ENCODE measurements at places on chromosomes 11 and 22. TPM values are rescaled to one million over a fixed set of nuclear protein-coding genes. Genes with fewer than 3 reads are reported as not detected.

Gene PATE2
- not detected for total RNA-seq

Gene TPH1
- 0.18 TPM for total RNA-seq

Gene NTM
- total RNA-seq, result not detected

Gene PAAF1
- 34.9 TPM for total RNA-seq

Gene RGL4
- total RNA-seq, result 16.7 TPM

DNA sequence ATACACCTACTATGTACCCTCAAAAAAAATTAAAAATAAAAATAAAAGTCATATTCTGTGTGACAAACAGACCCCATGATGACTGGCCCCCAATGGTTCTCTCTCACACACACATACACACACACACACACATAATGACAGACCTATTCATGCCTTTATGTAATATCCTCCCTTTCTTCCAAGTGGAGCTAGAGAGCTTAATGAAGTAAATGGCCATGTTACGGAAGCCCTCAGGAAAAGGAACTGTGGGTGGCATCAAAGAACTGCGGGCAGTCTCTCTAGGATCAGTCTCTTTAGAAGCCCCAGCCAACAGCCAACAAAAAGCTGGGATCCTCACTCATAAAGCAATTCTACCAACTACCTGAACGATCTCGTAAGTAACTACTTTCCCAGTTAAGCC, 125.5 kb downstream of the SIK3 start:
- DNase-seq, result no peak
- H3K4me1 ChIP-seq, result peaks cover 32% of the 10 kb centered on the region
- no peak overlapping the region for H3K4me3 ChIP-seq
- peaks cover 4% of the 10 kb centered on the region for H3K36me3 ChIP-seq

- H3K27ac ChIP-seq, result no peak overlapping the region
- peaks cover 15% of the 10 kb centered on the region for H3K36me3 ChIP-seq
- H3K27me3 ChIP-seq, result no peaks in the 10 kb centered on the region
Observed at GRCh38 chr22:29635734-29636357, 32.4 kb downstream of the NF2 start.

DNA sequence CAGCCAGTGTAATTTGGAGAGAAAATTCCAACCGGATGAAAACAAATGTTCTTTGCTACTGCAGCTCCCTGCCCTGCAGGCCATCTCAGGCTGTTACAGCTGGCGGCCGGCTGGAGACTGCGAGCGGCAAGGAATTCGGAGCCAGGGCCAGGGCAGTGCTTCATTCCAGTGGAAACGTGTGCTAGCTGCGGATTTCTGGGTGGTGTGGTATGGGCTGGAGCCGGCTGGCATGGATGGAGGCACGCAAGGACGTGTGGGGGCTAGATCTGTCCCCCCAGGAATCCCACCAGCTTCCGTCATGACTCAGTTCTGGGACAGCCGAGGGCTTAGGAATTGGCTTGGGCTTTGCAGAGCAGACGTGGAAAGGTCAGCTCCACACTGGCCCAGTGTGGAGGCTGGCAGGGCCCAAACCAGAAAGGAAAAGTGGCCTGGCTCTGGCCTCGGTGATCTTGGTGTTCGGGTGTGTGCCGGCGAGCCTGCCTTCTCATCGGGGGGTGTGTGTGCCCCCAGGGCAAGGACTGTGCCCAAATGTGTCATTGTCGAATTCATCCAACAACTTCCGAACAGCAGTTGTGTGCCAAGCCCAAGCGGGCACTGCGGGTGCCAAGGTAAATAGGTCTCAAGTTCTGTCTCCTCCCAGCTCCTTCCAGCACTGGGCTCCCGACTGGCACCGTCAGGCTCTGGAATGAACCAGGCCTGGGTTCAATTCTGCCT, 48.1 kb upstream of the SHISAL1 start:
- no peaks in the 10 kb centered on the region for H3K36me3 ChIP-seq
- no peak for DNase-seq
- H3K27ac ChIP-seq, result no peak overlapping the region
- peaks cover 3% of the 10 kb centered on the region for H3K27me3 ChIP-seq
- H3K4me1 ChIP-seq, result no peaks in the 10 kb centered on the region
- H3K4me3 ChIP-seq, result no peak overlapping the region

GRCh38 chr11:18379201-18379600, 15.2 kb upstream of the LDHA start:
- no peaks in the 10 kb centered on the region for H3K36me3 ChIP-seq
- no peak overlapping the region for H3K4me3 ChIP-seq
- H3K4me1 ChIP-seq, result peaks cover 17% of the 10 kb centered on the region
- no peaks in the 10 kb centered on the region for H3K27me3 ChIP-seq

DNA sequence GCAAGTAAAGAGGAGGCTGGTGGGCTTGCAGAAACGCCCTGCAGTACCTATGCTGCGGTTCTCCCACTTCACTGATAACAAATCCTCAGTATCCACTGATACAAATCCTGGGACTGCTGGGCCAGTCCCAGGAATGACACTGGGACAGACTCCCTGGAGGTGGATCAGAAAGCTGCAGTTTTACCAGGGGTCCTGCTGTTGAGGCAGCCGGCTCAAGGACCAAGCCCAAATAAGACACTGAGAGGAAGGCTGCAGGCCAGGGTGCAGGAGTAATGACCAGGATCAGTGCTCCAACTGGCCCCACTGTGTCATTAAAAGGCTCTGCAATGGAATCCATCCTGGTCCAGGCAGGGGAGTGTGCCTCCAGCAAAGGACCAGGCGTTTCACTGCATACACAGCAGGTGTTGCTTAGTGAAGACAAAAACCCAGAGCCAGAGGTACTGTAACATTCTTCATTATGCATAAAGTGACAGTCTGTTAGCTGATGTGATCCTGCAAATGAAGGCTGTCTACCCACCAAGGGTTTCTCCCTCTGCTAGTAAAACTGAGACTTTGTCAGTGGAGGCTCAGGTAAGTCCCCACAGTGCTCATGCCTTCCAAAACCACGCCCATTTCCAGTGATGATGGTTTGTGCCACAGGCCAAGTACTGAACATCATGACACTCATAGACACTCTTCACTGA, 1.4 kb upstream of the C22orf39 start:
- peaks cover 40% of the 10 kb centered on the region for H3K36me3 ChIP-seq
- DNase-seq, result peak; percentile 77
- no peaks in the 10 kb centered on the region for H3K27me3 ChIP-seq
- H3K27ac ChIP-seq, result peak overlapping the region; percentile 92
- peaks cover 33% of the 10 kb centered on the region for H3K4me1 ChIP-seq

GRCh38 chr11:73241300-73241699, 23.2 kb downstream of the P2RY2 start:
- H3K36me3 ChIP-seq, result no peaks in the 10 kb centered on the region
- H3K4me1 ChIP-seq, result no peaks in the 10 kb centered on the region
- H3K27me3 ChIP-seq, result peaks cover 2% of the 10 kb centered on the region
- no peak overlapping the region for H3K27ac ChIP-seq
- DNase-seq, result no peak

DNA sequence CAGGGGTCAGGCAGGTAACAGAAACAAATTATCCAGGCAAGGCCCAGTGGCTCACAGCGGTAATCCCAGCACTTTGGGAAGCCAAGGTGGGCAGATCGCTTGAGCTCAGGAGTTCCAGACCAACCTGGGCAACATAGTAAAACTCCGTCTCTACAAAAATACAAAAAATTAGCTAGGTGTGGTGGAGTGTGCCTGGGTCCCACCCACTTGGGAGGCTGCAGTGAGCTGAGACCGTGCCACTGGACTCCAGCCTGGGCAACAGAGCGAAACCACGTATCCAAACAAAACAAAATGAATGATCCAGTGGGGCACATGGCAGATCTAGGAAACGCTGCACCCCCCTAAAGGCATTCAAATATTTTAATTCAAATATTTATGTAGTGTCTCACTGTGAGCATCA, 9.9 kb downstream of the NUMA1 start:
- peak overlapping the region; percentile 27 for H3K27ac ChIP-seq
- H3K27me3 ChIP-seq, result no peaks in the 10 kb centered on the region
- peaks cover 21% of the 10 kb centered on the region for H3K36me3 ChIP-seq

GRCh38 chr11:125932301-125932700, 13.5 kb upstream of the VSIG10L2 start:
- H3K27me3 ChIP-seq, result peaks cover 5% of the 10 kb centered on the region
- no peak for DNase-seq
- no peak overlapping the region for H3K27ac ChIP-seq
- no peak overlapping the region for H3K4me3 ChIP-seq
- no peaks in the 10 kb centered on the region for H3K36me3 ChIP-seq
- H3K4me1 ChIP-seq, result peaks cover 9% of the 10 kb centered on the region

GRCh38 chr11:90288212-90288821, 65.5 kb upstream of the CHORDC1 start:
- H3K4me3 ChIP-seq, result no peak overlapping the region
- H3K36me3 ChIP-seq, result no peaks in the 10 kb centered on the region
- H3K4me1 ChIP-seq, result no peaks in the 10 kb centered on the region
- DNase-seq, result no peak
- H3K27me3 ChIP-seq, result peaks cover 6% of the 10 kb centered on the region

- no peak overlapping the region for H3K4me3 ChIP-seq
- H3K4me1 ChIP-seq, result no peaks in the 10 kb centered on the region
- DNase-seq, result no peak
- H3K27ac ChIP-seq, result no peak overlapping the region
- peaks cover 1% of the 10 kb centered on the region for H3K36me3 ChIP-seq
- peaks cover 37% of the 10 kb centered on the region for H3K27me3 ChIP-seq
Observed at GRCh38 chr11:92226331-92227229, 2.0 kb downstream of the FAT3 start.

DNA sequence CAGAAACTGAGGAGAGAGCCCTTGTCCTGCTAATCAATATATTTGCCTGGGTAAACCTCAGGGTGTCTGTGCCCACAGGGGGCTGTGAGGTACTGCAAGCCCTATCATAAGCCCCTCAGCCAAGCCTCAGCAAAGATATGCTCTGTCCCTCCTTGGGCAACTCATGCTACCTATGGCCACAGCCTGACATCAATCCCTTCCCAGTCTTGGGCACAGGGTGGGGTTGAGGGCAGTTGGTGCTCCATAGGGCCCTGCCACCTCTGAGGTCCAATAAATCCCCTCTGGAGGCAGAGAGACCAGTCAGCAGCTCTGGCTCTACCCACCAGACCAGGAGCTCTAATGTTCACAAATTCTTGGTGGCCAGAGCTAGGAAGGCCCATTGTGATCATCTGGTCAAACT, 23.8 kb downstream of the TPBGL start:
- H3K27ac ChIP-seq, result peak overlapping the region; percentile 23
- no peak overlapping the region for H3K4me3 ChIP-seq
- no peak for DNase-seq
- peaks cover 41% of the 10 kb centered on the region for H3K4me1 ChIP-seq
- H3K36me3 ChIP-seq, result no peaks in the 10 kb centered on the region

DNA sequence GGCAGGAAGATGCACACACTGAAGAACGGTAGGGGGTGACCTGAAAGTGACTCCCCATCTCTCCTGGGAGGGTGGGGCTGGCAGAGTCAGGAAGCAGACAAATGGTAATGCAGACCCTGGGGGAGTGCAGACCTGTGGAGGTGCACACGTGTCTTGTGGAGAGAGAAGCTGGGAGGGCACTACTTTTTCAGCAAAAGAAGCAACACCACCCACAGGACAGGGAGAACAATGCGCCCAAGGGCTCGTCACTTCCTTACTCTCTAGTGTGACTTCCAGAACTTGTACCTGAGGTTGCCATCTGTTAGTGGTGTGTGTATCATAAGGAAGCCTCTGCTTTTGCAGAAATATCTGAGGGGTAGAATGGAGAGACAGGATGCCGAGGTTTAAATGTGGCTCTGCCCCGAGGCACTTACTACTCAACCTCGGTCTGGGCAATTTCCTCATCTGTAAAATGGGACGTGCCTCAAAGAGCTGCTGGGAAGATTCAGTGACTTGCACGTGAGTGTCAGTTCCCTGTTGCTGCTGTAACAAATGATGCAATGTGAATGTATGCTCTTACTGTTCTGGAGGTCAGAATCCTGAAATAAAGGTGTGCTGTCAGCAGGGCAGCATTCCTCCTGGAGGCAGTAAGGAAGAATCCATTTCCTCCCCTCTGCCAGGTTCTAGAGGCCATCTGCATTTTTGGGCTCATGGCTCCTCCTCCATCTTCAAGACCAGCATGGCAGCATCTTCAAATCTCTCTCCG, 323.4 kb downstream of the SHANK2 start:
- DNase-seq, result no peak
- H3K4me3 ChIP-seq, result no peak overlapping the region
- no peaks in the 10 kb centered on the region for H3K4me1 ChIP-seq
- H3K27ac ChIP-seq, result no peak overlapping the region
- no peaks in the 10 kb centered on the region for H3K36me3 ChIP-seq

- H3K27me3 ChIP-seq, result no peaks in the 10 kb centered on the region
- no peak overlapping the region for H3K4me3 ChIP-seq
- H3K36me3 ChIP-seq, result peaks cover 56% of the 10 kb centered on the region
- H3K27ac ChIP-seq, result no peak overlapping the region
- peaks cover 43% of the 10 kb centered on the region for H3K4me1 ChIP-seq
Observed at GRCh38 chr11:14703731-14704130, 60.1 kb downstream of the PDE3B start.

- H3K27me3 ChIP-seq, result no peaks in the 10 kb centered on the region
- no peak overlapping the region for H3K4me3 ChIP-seq
- peaks cover 70% of the 10 kb centered on the region for H3K36me3 ChIP-seq
- H3K4me1 ChIP-seq, result peaks cover 79% of the 10 kb centered on the region
- H3K27ac ChIP-seq, result peak overlapping the region; percentile 67
- DNase-seq, result no peak
Observed at GRCh38 chr11:68524213-68524612, 63.7 kb downstream of the PPP6R3 start.

GRCh38 chr22:27241430-27242321, 559.9 kb downstream of the MN1 start:
- H3K4me1 ChIP-seq, result peaks cover 4% of the 10 kb centered on the region
- no peaks in the 10 kb centered on the region for H3K36me3 ChIP-seq
- no peak for DNase-seq
- no peak overlapping the region for H3K4me3 ChIP-seq
- H3K27me3 ChIP-seq, result peaks cover 5% of the 10 kb centered on the region

DNA sequence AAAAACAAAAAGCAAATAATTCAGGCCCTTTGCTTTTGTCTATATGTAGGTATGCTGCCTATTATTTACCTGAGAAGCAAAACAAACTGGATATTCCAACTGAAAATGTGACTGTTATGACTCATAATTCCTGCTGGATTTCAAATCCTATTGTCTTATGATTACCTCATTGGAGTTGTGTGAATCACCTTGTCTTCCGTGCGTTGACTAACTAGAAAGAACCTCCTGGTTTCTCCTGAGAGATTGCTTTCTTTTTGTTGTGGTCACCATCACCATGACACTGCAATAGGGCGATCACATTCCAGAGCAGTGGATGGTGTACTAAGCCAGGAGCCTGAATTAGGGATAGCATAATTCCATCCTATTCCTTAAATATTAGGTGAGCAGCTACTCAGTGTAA, 23.0 kb upstream of the EXPH5 start:
- H3K36me3 ChIP-seq, result no peaks in the 10 kb centered on the region
- DNase-seq, result no peak
- peaks cover 13% of the 10 kb centered on the region for H3K27me3 ChIP-seq
- H3K4me1 ChIP-seq, result peaks cover 9% of the 10 kb centered on the region
- no peak overlapping the region for H3K27ac ChIP-seq

GRCh38 chr11:115408036-115408921, 95.9 kb downstream of the CADM1 start:
- H3K27ac ChIP-seq, result no peak overlapping the region
- no peaks in the 10 kb centered on the region for H3K4me1 ChIP-seq
- H3K27me3 ChIP-seq, result no peaks in the 10 kb centered on the region

GRCh38 chr11:34495724-34496377, 17.7 kb downstream of the ELF5 start:
- no peak overlapping the region for H3K27ac ChIP-seq
- H3K36me3 ChIP-seq, result no peaks in the 10 kb centered on the region
- DNase-seq, result no peak
- peaks cover 1% of the 10 kb centered on the region for H3K27me3 ChIP-seq
- H3K4me1 ChIP-seq, result no peaks in the 10 kb centered on the region

Measured in activated CD8-positive, alpha-beta T cell treated with anti-CD3 and anti-CD28 coated beads for 36 hours (primary cell).